ENCODE measurements at places on chromosomes 3 and 15.

DNA sequence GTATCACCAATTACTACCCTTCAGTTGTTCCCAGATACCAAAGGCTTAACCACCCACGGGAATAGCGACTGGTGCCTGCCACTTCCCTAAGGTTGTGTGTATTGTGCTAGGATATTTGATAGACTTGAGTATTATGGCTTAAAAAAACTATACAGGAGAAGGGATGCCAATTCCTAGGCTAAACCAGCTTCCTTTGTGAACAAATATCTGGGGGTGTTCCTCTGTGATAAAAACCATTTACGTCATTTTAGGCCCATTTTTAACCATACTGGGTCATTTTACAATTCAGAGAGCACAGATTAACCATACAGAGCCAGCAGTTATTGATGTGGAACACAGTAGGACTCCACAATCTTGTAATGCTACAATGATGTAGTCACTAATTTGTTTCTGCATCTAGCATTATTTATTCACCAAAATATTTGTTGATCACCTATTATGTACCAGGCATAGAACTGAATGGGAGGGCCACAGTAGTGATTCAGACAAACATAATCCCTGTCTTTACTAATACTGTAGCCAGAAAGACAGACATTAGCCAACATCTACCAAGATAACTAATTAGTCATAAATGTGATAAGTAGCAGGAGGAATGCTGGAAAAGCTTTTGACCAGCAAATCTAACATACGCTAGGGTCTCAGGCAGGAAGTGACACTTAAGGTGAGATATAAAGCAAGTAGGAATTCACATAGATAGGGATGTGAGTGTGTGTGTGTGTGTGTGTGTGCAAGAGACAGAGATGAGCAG is 184.8 kb downstream of the MECOM start:
- DNase-seq, result no peak

DNA sequence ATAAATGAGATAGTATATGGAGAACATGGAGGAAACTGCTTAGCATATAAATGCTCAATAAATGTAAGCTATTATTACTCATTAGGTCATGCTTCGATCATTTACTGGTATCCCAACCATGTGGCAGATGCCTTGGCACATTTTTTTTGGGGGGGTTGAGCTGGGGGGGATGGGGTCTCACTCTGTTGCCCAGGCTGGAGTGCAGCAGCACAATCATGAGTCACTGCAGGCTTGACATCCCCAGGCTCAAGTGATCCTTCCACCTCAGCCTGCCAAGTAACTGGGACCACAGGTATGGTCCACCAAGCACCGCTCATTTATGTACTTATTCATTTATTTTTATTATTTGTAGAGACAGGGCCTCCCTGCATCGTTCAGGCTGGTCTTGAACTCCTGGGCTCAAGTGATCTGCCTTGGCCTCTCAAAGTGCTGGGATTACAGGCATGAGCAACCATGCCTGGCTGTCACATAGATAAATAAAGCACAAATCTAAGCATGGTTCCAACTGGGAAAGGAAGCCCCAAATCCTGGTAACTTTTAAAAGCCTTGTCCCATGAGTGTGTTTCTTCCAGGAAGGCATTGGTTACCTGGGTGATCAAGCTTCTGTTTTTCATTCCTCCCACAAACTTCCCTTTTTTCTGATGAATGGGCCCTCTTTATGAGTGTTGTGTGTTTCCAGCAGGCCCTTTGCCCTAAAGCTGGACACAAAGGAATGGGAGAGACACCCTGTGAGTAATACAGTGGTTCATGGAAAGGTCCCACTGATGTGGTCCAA is 147.4 kb upstream of the UMPS start:
- no peak for DNase-seq

- DNase-seq, result no peak
Observed at GRCh38 chr15:36390491-36390890, 188.9 kb upstream of the CDIN1 start.

- DNase-seq, result no peak
Observed at GRCh38 chr15:51736069-51736468, 1.4 kb downstream of the LYSMD2 start.

DNA sequence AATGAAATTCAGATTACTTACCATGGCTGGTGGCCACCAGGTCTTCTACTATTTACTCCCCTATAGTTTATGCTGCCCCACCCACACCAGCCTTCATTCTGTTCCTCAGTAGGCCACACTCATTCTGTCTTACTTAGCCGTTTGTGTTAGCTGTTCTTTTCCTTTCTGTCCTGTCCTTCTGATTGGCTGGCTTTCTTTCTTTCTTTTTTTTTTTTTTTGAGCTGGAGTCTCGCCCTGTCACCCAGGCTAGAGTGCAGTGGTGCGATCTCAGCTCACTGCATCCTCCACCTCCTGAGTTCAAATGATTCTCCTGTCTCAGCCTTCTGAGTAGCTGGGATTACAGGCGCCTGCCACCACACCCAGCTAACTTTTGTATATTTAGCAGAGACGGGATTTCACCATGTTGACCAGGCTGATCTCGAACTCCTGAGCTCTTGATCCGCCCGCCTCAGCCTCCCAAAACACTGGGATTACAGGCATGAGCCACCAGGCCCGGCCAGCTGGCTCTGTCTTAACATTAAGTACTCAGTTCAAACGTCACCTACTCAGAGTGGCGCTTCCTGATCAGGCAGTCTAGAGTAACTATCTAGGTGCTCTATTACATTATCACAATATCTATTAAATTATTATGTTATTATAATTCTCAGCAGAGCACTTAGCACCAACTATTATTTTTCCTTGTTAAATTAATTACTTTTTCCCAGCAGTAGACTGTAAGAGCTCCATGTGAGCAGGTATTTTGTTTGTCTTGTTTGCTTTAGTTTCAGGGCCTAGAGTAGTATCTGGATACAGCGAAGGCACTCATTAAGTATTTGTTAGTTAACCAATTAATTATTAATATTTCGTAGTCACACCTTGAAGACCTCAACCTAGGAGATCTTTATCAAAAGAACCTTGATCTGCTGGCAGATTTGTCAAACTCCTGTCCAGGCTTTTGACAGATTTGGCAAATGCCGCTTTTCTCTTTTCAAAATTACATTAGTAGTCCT is 6.4 kb downstream of the CMSS1 start:
- DNase-seq, result no peak

DNA sequence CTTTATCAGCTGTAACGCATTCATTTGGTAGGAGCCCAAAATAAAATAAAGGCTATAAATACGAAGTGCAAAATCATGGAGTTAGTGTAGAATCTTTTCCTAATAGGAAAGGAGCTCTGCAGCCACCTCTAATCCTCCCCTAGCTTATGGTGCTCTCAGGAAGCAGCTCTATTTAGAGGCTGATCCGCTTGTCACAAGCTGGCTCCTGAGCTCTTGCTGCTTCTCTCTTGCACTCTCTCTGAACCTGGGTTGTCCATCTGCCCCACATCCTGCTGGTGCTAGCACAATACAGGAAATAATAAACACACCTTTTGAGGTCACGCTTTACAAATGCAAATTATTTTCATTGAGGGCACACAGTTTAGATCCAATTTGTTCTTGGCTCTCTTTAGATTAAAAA is 37.3 kb upstream of the BFSP2 start:
- no peak for DNase-seq

GRCh38 chr3:63508305-63508704 is 144.2 kb upstream of the SNTN start:
- DNase-seq, result no peak

DNA sequence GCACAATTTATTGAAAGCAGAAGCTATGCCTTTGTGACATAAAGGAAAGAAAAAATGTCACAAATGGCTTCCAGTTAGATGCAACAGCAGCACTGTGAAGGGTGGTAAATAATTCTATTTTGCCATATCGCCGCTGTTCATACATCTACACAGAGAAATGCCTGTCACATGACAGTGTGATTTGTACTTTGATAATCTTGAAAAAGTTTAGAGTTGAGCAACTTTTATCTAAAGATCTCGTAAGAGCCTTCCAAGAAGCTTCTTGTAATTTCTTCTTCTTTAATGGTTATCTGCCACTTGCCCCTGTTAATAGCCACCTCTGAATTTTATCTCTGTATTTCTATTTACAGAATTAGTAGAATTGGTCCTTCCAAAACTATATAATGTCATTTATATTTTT is 192.3 kb downstream of the ATP8B4 start:
- DNase-seq, result no peak

DNA sequence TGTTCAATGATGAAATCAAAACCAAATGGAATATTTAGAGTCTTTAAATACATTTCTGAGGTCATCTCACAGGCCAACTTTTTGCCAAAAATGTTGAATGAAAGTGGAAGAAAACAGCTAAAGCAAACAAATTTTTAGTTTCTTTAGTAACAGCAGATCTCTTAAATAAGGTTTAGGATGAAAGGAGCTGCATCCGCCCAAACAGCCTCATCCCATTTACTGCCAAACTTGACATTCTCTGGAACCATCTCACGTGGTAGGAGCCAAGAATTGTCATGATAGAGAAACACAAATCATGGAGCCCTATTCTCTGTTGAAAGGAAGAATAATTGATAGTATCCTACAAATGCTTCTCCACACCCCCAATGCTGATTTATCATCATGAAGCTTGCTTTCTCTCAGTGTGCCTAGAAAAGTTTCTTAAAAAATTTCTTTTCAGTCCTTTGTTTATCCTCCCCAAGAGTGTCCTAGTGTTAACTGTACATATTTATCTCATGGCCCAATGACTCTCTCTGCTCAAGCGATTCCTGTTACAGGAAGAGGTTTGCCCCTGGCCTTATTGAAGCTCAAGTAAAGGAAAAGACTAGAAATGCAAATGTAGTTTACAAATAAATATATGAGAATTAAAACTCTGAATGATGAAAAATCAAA is 23.4 kb downstream of the SLC9A9 start:
- no peak for DNase-seq

- DNase-seq, result no peak
Observed at GRCh38 chr3:176785171-176785570, 412.1 kb downstream of the TBL1XR1 start.

DNA sequence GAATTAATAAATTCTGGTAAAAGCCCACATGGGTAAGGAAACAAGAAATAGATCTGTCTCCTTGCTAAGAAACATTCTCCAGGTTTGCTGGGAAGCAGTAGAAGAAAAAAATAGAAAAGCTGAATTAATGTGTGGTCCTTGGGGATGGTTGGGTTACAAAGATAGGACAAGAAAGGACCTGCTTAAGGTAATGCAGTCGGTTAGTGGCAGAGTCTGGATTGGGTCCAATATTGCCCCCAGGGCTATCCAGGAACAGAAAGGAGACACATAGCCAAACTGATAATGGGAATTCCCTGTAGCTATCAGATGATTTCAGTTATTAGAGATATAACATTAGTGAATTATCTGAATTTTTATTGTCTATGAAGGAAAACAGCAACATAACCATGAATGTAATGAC is 584.3 kb downstream of the ROBO1 start:
- DNase-seq, result no peak

GRCh38 chr3:36679384-36680200 is 84.8 kb downstream of the DCLK3 start:
- no peak for DNase-seq

GRCh38 chr3:40068636-40069035 is 240.9 kb upstream of the EIF1B start:
- DNase-seq, result no peak

- no peak for DNase-seq
Observed at GRCh38 chr3:136093771-136094170, 102.4 kb downstream of the MSL2 start.

DNA sequence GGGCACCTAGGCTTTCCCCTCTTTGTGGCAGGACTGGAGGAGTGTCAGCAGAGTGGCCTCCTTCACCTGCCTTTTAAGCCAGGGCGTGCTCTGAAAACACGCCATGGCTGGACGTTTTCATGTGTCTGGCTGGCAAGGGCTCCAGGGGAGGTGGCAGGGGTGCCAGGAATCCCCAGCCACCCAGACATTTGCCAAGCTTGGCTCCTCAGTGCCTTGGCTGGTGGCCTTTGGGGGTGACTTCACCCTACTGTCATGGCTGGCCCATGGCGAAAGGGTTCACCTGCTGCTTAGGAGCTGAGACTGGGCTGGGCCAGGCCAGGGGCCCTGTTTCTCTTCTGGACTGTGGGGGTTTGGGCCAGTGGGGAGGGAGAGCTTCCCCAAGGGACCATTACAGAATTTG is 17.6 kb downstream of the KLF13 start:
- DNase-seq, result no peak

DNA sequence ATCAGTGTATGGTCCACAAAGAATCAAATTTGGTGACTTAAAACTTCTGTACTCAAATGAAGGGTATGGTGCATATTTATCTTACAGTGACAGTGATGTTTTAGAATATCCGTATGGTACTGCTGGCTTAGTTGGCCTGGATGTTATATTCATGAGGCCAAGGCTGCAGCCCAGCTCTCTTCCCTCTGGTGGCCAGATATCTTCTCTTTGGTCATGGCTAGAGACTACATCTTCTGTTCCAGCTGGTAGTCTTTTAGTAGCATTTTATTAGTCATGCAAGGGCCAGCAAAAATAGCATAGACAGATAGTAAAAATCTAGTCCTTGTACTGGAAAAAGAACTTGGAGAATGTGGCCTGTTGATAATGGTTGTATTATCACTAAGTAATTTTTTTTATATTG is 124.0 kb upstream of the ROPN1 start:
- no peak for DNase-seq

DNA sequence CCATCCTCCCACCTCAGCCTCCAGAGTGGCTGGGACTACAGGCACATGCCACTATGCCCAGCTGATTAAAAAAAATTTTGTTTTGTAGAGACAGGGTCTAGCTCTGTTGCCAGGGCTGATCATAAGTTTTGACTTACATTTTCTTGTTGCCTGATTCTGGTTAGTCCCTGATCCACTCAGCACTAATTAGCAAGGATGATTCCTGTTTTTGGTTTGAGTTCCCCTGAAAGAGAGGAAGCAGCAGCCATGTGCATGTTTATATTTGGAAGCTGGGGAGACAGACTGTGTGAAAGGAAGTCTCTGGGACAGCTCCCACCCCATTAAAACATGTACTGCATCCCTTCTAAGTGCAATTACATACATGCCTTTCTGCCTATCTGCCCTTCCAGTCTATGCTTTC is 3.6 kb upstream of the NCK1 start:
- no peak for DNase-seq

GRCh38 chr3:182730675-182731042 is 62.6 kb upstream of the ATP11B start:
- DNase-seq, result no peak

DNA sequence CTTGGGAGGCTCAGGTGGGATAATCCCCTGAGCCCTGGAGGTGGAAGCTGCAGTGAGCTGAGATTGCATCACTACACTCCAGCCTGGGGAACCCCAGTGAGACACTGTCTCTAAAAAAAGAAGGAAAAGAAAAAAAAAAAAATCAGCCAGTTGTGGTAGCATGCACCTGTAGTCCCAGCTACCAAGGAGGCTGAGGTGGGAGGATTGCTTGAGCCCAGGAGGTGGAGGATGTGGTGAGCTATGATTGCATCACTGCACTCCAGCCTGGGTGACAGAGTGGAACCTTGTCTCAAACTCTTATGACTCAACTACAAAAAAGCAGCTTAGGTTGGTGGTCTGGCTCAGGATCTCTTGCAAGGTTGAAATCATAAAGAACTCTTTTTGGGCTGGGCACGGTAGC is 19.3 kb upstream of the GPX1 start:
- DNase-seq, result no peak
